ENCODE measurements at places on chromosomes 12 and 14.

GRCh38 chr12:80860928-80861327, 76.8 kb downstream of the LIN7A start:
- no peak for DNase-seq

DNA sequence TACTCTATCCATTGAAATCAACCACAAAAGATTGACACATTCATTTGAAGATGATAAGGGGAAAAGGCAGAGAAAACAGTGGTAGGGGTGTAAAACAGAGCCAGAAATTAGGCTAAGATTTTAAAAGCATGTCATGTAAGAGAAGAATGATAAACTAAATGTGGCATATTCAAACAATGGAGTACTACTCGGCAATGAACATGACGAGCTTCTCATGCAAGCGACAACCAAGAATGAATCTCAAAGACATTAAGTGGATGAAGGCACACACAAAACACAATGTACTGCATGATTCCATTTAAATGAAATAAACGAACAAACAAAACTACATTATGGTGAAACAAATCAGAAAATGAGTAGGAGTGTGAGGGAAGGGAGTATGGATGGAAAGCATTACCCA, 134.8 kb downstream of the ITPR2 start:
- no peak for DNase-seq

DNA sequence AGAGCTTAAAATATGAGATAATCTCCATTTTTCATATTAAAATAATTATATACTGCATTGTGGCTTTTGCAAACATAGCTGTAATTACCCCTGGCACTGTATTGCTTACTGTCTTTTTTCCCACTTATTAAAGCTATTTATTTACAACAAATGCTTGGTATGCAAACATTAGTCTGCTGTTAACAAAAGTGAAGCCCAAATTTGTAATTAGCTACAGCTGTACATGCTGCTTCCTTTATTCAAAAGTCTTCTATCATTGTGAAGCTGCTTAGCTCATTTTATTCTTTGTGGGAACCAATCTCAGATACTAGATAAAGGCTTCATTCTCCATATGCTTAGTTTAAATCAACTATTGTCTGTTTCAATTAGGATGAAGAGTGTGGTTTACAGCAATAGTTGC, 425.8 kb upstream of the FOXG1 start:
- no peak for DNase-seq

DNA sequence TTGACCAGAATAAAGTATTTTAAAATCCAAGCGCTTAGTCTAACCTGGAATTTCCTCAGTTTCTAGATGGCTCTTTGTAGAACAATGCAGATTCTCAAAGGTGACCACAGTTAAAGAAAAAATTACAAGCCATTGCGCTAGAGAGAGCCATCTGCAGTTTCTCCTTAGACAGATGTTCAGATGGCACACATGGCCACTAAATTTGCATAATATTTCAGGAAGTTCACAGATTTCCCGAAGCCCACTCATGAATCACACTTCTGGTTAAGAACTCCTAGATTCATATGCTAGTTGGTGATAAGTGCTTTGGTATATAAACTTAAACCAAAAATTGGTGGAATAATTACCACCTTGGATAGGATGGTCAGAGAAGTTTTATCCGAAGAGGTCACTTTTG, 749 bp downstream of the AKAP3 start:
- peak; percentile 3 for DNase-seq

DNA sequence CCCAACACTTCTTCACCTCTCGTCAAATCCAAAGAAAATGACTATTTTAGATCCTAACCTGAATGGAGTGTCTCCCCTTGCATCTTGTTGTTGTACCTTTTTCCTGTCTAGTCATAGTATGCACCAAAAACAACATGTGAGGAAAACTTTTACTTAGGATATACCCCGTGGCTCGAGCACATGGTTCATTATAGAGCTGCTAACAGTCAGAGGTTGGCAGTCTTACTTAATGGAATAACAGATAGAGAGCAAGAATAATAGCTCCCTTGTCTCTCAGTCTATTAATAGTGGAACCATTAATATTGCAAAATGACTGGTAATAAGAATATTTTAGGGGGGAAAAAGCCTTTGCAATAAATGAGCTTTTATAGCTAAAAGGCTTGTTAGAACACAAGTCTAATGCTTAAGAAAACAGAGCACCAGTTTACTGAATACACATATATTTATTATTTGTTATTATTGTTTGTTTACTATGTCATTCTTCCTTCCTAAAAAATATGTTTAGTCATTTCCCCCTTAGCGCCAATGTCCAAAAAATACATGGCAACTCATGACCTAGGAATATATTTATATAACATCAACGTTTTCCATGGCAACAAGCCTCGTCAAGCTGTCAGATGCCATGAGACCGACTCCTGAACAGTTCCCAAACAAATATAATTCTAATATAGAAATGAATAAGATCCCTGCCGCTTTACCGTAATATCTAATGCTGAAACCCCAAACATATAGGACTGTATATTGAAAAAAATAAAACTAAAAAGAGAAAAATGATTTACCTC, 592.4 kb downstream of the SOX5 start:
- DNase-seq, result no peak

DNA sequence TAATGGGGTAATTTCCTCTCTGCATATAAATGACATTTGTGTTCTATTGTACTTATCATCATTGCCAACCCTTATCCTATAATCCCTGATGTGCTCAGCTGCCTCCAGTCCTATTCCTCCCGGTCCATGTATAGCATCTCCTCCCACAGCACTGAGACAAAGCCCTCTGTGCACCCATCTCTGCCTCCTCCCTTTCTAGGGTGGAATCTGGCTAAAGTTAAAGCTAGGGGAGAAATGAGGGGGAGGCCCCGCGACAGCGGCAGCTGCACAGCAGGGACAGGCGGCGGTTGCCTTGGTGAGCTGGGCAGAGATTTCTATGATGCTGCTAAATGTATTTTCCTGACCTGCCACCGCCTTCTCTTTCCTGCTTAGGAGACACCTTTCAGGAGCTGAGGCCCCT, 12.8 kb upstream of the ZDHHC22 start:
- DNase-seq, result no peak

- DNase-seq, result no peak
Measured at GRCh38 chr12:41034686-41035085, 153.4 kb upstream of the PDZRN4 start.

DNA sequence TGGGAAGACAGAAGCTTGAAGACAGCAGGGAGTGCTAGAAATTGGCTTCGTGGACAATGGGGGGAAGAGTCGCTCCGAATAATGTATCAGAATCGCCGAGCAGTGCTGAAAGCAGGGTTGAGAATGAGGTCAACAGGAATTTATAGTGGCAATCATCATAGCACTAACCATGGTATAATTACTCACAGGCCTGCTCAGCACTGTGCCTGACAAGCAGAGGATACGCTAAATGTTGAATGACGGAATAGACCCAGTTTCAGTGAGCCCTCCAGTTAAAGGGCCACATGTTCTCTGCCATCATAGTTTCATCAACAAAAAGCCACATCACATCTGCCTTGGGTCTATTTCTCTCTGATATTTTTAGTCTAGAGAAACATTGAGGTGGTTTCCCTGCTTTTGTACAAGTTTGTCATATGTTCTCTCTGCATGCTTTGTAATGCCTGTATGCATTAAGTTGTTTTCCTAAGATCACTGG, 130.3 kb upstream of the EGLN3 start:
- no peak for DNase-seq

GRCh38 chr12:56682323-56682722, 5.8 kb downstream of the PTGES3 start:
- DNase-seq, result no peak

DNA sequence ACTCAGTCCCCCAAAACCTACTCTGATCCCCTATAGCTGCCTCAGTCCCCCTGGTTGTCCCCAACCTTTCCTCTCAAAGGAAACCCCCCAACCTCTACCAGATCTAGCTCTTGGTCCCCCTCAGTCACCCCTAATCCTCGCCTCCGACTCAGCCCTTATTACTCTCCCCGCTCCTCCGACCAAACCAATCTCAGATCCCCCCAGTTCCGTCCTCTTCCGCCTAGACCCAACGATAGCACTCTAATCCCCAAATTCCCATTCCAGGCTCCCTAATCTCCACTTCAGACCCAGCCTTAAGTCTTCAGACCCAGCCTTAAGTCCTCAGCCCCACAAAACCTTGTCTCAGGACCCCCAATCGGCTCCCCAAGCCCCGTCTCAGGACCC, 612 bp downstream of the VPS37B start:
- DNase-seq, result no peak

- DNase-seq, result no peak
Measured at GRCh38 chr14:55747186-55747585, 167.2 kb downstream of the KTN1 start.

GRCh38 chr14:89279649-89280232, 137.3 kb downstream of the FOXN3 start:
- DNase-seq, result no peak

DNA sequence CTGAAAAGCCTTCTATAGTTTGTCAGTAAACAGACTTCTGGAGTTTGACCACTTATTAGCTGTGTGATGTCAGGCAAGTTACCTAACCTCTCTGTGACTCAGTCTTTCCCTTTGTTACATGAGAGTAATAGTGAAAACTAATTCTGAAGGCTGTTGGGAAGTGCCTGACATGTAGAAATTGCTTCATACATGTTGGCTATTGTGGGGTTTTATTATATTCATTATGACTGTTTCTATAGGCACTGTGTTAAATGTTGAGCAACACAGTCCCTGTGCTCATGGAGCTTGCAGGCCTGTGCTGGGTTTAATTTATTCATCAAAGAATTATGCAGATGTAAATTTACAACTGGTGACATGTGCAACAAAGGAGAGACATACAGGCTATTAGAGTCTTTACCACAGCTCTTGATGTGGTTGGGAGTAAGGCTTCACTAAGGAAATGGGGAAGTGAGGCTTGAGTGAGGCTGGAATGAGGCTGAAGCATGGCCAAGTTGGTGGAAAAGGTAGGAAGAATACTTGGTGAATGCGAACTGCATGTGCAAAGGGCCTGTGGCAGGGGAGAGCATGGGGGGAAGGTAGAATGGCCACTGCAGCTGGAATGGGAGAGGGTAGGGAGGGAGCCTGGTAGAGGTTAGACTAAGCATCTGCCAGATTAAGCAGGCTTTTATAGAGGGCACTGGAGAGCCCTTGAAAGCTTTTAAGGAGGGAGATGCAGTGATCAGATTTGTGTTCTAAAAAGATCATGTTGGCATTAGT, 236.4 kb upstream of the CRY1 start:
- no peak for DNase-seq

GRCh38 chr14:91019673-91020072, 40.8 kb downstream of the RPS6KA5 start:
- no peak for DNase-seq

- no peak for DNase-seq
Measured at GRCh38 chr12:49824895-49825294, 3.3 kb downstream of the NCKAP5L start.

GRCh38 chr12:65500091-65500900, 221.8 kb downstream of the MSRB3 start:
- no peak for DNase-seq

GRCh38 chr12:57488402-57489156, 711 bp downstream of the MARS1 start:
- no peak for DNase-seq

GRCh38 chr14:79278286-79278797, 933.0 kb downstream of the DIO2 start:
- DNase-seq, result no peak

- DNase-seq, result no peak
Measured at GRCh38 chr12:116202433-116202832, 75.1 kb downstream of the MED13L start.

GRCh38 chr12:116165036-116165425, 112.5 kb downstream of the MED13L start:
- DNase-seq, result no peak

DNA sequence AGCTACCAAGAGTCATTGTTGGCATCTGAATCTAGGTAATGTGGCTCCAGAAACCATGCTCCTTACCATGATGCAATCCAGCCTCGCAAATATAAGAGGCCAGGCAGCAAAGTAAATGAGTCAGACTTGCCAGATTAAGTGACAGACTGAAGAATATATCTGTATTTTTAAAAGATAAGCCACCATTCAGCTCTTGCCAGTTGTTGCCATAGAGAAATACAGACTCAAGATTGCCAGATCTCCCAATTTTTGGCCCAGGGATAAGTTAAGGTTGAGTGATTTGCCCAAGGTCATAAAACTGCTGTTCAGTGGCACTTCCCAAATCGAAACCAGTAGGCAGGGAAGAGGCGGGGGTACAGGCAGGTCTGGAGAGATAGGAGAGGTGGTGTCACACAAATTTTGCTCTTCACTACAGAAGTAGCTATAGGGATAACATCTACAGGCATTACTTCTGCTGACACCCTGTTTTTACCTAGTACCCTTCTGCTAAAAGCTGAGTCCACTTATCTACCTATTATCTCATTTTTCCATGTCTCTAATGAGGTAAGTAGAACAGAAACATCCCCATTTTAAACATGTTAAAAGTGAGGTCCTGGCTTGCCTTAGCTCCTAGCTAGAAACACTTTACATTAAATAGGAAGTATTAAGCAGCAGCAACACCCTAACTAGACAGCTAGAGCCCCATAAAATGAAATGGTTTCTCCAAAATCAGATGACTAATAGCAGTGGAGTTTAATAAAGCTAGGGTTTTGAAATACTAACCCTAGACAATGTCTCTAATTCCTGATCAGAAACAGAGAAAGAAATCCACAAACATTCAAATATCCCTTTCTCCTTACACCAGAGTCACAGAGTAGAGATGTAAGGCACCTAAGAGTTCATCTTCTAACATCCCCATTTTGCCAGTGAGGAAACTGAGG, 19.5 kb downstream of the DCAF5 start:
- no peak for DNase-seq

DNA sequence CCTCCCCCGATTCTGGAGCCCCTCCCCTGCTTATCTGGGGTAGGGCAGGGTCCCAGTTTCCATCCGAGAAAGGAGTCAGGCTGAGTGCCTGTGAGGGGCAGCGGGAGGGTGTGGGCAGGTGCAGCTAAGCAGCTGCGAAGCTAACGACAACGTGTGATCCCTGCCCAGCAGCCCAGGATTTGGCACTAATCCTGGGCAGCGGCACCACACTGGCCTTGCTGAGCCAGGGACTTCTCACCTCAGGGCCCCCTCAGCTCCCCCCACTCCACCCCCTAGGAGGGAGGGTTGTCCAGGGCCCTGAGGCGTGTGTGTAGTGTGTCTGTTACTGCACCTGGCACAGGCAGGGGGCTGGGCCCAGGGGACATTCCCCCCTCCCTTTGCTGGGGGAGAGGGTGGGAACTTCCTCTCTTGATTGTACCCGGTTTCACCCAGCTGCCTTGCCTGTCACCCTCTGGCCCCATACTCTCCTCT, 1.8 kb downstream of the SMIM41 start:
- DNase-seq, result no peak
